ENCODE measurements at places on chromosomes 13 and 19.

- no peak for DNase-seq
Measured at GRCh38 chr13:21429211-21429610, 29.9 kb downstream of the ZDHHC20 start.

- no peak for DNase-seq
Measured at GRCh38 chr13:77919921-77920294, 1.3 kb upstream of the EDNRB start.

DNA sequence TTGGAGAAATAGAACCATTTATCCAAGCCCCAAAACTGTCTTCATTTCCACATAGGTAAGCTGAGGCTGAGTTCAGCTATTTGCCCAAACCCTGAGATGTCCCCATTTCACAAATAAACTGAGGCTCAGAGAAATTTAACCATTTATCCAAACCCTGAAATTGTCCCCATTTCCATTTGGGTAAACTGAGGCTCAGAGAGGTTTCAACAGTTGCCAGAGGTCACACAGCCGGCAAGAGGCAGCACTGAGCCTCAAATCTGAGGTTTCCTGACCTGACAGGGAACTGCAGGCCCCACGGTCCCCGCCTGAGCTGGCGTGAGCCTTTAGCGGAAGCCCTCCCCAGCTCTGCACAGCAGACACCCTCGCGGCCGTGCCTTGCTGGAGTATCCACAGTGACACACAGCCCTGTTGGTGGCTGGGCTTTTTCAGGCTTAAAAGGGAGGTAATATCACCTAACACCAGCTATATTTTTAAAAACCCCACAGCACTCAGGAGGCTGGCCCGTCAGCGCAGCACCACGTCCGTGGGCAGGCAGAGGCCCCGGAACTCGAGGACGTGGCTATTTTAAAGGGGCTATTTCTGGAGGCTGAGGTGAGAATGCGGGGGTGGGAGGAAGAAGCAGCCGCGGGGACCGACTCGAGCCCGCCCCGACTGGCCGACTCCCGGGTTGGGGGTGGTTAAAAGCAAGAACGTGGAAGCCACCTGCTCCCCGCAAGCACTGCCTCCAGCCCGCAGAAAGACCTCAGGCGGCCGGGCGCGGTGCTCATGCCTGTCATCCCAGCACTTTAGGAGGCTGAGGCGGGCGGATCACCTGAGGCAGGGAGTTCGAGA, 18.5 kb downstream of the PTPRS start:
- no peak for DNase-seq

- peak; percentile 44 for DNase-seq
Measured at GRCh38 chr19:45179072-45179891, 698 bp downstream of the BLOC1S3 start.

GRCh38 chr19:2391118-2391725, 31.2 kb downstream of the TMPRSS9 start:
- DNase-seq = peak; percentile 51
